ENCODE measurements at places on chromosomes 1 and 21.

GRCh38 chr1:37474697-37475379 lies 458 bp downstream of the ZC3H12A start:
- no peak for DNase-seq

DNA sequence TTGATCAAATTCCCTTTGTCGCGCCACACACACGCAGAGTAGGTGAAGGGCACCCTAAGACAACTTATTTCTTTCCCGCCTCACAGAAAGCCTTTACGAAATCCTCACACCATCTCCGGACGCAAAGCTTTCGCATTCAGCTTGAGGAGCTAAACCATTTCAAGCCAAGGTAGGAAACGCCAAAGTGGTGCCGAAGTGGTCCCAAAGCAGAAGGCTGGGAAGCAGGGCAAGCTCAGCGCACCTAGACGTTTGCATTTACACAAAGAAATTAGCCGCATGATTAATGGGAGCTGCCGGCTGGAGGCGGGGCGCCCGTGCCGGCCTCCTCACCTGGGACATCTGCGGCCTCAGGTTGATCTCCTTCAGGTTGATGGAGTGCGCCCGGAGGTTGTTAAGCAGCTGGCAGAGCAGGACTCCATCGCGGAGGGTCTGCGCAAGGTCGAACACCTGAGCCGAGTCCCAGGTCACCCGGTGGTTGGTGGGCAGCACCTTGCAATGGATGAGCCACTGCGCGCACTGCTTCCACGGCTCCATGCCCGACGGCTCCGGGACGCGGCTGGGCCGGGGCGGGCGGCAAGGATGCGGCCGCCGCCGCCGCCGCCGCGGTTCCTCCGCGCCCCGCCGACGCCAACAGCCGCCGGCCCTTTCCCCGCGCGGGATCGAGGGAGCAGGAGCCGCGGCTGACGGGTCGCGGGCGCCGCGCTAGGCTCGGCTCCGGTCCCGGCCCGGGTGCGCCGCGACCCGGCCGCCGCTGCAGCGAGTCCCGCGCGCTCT lies 457 bp downstream of the VAV3 start:
- no peak for DNase-seq

DNA sequence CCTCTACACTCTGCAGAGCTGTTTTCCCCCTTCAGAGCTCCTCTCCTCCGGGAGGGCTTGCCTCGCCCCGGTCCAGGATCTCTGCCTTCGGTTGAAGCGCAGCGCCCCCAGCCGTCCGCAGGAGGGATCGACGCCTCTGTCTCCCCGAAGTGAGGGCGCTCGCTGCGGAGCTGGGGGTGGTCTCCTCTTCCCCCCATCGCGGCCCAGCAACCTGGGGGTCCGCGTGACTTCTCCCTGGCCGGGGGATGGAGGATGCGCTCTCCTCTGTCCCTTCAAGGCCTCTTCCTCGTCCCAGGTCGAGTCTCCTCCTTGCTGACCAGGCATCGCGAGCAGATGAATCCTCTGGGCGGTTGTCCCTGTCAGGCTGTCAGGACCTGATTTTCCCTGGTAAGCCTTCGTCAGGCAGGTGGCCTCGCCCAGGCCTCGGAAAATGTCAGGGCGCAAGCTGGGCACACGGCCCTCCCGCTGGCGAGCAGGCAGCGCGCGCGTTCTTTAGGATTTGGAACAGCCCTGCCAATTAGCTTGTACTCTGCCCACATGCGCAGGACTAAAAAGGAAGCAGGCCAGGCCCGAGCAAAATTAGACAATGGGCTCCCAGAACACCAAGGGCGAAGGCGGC lies 90.5 kb downstream of the EDEM3 start:
- DNase-seq: no peak

GRCh38 chr1:107820801-107821200 lies 144.2 kb downstream of the VAV3 start:
- DNase-seq: no peak

GRCh38 chr1:154270833-154271232 lies 1.6 kb upstream of the HAX1 start:
- no peak for DNase-seq

- no peak for DNase-seq
Observed at GRCh38 chr1:108664481-108664880, 3.6 kb upstream of the HENMT1 start.

DNA sequence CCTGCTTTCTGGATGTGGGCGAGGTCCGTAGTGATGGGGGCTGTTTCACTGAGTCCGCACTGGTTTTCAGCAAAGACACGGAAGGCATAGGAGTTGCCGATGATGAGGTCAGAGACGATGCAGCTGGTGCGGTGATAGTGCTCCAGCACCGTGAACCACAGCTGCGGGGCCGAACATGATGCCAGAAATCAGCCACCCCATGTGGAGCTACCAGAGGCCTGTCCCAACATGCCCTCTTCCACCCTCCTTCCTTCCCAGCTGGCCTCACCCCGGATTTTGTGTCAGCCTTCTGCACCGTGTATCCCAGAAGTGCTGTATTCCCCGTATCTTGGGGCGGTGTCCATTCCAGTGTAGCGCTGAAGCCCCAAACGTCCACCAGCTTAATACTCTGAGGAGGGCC lies 10.0 kb downstream of the MYBPHL start:
- DNase-seq: no peak

GRCh38 chr1:16088996-16089395 lies 15.5 kb upstream of the FAM131C start:
- DNase-seq: no peak

DNA sequence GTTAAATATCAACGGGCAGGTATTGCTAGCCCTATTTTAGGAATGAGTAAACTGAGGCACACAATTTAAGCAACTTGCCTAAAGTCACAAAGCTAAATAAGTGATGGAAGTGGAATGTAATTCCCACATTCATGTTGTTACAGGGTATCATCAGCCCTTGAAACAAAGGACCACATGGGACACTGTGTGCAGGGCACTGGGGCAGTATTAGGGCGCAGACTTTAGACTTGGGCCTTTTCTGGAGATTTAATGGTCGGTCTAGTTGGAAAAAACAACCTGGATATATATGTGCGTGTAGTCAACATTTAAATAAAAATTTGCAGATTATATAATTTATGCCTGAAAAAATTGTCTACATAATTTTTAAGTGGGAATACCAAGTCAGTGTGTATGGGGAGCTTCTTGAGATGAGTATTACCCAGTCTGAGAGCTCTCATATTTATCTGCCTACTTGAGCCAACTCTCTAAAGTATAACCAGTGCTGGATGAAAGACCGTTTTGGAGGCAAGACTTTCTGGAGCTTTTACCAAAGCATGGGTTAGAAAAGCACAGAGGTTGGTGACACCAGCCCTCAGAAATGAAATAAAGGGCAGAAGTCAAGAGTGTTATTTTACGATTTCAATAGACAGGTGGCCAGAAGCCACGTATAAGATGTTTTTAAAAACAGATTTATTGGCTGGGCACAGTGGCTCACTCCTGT lies 1.6 kb downstream of the KDM1A start:
- no peak for DNase-seq

GRCh38 chr1:209823143-209824041 lies 4.4 kb upstream of the UTP25 start:
- DNase-seq: peak; percentile 19

DNA sequence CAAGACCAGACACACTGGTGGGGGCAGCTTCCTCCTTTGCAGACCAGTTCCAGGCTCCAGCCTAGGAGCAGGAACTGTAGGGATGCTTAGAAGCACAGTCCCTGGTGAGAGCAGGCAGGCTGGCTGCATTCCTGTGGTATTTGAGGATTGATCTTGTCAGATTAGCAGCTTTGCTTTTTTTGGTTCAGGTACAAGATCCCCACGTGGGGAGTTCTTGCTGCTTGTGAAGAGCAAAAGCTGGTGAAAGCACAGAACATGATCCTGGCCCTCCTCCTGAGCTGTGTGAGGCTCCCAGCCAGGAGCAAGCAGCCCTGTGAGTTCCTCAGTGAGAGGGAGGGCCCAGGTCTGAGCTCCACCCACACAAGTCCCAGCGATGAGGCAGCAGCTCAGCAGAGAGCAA lies 75.3 kb upstream of the ARTN start:
- no peak for DNase-seq

DNA sequence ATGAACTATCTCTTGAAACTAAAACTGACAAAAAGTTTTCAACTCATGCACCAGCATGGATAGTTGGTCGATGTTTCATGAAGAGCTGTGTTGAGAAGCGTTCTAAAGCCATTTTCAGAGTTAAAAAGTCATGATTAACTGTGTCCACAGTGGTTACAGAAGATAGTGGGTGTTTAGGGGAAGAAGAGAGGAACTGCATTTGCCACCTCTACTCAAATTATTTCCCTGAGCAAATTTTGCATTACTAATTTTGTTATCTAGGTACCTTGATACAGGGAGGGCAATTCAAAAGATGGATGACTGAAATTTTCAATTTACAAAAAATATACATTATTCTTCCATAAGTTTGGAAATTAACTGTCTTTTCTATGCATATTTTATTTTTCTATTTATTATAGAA lies 15.5 kb downstream of the SAMSN1 start:
- DNase-seq: no peak

DNA sequence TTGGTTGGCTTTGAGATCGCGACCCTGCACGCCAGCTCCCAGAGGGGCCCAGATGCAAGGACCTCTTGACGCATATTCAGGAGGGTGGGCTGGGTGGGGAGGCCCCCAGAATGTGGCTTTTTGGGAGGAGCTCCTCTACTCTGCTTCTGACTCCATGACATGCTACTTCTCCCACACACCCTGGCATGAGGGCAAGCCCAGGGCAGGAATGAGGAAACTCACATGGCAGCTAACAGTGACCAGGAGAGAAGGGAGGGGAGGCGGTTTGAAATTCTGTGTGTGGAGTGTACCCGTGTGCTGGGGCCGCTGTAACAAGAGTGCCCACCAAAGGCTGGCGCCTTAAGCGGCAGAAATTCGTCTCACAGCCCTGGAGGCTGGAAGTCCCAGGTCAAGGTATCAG lies 61.3 kb upstream of the GPR153 start:
- DNase-seq: no peak

- DNase-seq: no peak
Observed at GRCh38 chr1:149849111-149849946, 50.0 kb upstream of the BOLA1 start.

- DNase-seq: no peak
Observed at GRCh38 chr1:31695327-31695726, 8.5 kb downstream of the COL16A1 start.

GRCh38 chr1:41726899-41727748 lies 191.6 kb downstream of the HIVEP3 start:
- no peak for DNase-seq

GRCh38 chr1:208127284-208127683 lies 116.9 kb downstream of the PLXNA2 start:
- no peak for DNase-seq

DNA sequence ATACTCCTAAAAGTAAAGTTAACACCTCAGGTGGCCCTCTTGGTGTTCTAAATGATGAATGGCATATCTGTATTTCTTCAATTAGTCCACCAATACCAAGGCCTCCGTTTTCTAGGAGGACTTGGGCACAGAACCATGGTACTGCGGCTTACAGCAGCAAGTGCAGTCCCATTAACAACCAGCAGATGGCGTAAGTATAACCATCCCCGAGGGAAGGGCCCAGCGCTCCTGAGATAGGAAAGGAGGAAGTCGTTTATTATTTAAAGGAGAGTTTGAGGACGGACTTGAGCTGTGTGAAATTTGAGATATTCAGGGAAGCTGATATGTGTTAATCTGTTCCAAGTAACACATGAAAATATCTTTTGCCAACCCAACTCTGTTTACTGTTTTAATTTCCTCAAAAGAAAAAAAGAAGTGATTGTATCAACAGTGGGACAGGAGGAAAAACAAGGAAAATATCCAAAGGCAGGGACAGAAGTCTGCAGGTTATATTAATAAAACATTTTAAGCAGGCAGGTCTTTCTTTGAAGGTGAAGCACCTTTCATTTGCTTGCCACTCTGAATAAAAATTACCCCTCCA lies 37.7 kb upstream of the KCNJ15 start:
- DNase-seq: peak; percentile 74

- peak; percentile 28 for DNase-seq
Observed at GRCh38 chr1:33055210-33056008, 18.7 kb upstream of the AK2 start.

DNA sequence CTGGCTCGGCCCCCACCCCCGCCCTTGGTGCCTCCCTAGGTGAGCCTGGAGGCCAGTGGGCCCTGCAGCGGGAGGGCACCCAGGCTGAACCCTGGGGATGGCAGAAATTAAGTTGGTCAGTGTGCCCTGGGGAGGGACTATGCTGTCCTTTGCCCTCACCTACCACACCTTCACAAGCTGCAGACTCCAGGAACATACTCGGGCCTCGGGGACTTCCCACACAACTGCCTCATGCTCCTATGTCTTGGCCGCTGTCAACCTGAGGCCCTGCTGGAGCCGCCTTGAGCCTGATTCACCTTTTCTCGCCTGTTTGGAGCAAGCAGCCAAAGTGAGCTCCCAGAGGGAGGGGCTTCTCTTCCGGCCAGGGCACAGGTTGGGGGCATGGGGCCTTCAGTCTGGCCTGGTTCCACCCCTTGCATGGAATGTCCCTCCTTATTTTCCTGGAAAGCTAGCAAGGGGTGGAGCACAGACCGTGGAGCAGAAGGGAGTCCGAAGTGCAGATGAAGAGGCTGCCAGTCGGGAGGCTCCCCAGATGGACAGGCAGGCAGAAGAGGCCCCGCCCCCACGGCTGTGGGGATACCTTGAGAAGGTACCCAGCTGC lies 24.7 kb downstream of the KNCN start:
- DNase-seq: no peak

GRCh38 chr1:72435025-72435424 lies 152.7 kb upstream of the NEGR1 start:
- no peak for DNase-seq

- DNase-seq: no peak
Observed at GRCh38 chr1:228403231-228403631, 3.4 kb downstream of the TRIM11 start.

GRCh38 chr1:200096774-200097173 lies 69.3 kb downstream of the NR5A2 start:
- DNase-seq: no peak

DNA sequence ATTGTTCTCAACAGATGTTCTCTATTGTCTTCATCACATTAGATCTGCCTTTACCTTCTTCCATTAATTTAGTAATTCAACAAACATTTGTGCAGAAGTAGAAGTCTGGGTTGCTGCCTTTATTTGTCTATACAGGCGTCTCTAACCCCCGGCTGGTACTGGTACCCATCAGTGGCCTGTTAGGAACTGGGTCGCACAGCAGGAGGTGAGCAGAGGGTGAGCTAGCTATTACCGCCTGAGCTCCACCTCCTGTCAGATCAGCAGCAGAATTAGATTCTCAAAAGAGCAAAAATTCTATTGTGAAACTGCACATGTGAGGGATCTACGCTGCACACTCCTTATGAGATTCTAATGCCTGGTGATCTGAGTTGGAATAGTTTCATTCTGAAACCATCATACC lies 12.9 kb upstream of the EDEM3 start:
- no peak for DNase-seq

Measured in NCI-H748 treated with DMSO at 0.1 percent for 48 hours (cell line).